NCI-H82 (cell line): ENCODE measurements at places on chromosomes 16 and 17.
A peak's percentile ranks its signal among the peaks of the same experiment; 100 is the strongest.

- peak; percentile 78 for DNase-seq
Observed at GRCh38 chr17:82213251-82214011, 789 bp upstream of the CCDC57 start.

DNA sequence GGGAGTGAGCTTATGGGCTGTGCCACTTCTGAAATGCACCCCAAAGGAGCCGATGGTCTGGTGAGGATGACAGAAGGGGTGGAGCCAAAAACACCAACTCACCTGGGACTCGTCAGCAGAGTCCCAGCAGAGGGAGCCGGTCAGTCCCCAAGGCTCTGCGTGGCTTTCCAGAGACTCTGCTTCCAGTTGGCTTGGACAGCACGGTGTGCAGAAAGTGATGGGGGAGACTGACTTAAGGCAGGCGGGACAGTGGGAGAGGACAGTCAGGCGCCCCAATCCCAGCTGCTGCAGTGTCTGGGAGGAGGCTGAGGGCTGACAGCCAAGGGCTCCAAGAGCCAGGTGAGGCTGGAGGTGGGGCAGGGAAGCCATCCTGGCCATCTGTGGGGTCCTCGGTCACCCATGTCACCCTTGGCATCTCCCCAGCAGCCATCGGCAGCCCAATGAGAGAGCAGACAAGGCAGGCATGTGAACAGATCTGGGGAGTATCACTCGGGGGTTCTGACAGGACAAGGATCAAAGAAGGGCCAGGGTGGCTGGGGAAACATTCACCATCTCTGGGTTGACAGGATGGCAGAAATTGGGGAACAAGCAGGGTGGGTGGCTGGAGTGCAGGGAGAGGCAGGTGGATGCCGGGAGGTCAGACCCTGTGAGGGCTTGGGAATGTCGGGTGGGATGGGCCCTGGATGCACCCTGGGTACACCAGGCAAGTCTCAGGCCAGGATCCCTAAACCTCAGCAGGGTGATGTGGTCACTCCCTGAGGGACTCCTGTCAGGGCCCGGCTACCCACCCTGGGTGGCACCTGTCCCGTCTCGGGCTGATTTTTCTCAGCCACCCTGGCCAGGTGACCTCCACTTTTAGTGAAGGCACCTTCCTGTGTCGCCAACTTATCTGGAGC is 8.9 kb upstream of the KRTAP17-1 start:
- no peak for DNase-seq

GRCh38 chr16:74990832-74991231 is 5.9 kb upstream of the WDR59 start:
- no peak for DNase-seq

- no peak for DNase-seq
Observed at GRCh38 chr17:60901242-60901641, 223.6 kb downstream of the BCAS3 start.

DNA sequence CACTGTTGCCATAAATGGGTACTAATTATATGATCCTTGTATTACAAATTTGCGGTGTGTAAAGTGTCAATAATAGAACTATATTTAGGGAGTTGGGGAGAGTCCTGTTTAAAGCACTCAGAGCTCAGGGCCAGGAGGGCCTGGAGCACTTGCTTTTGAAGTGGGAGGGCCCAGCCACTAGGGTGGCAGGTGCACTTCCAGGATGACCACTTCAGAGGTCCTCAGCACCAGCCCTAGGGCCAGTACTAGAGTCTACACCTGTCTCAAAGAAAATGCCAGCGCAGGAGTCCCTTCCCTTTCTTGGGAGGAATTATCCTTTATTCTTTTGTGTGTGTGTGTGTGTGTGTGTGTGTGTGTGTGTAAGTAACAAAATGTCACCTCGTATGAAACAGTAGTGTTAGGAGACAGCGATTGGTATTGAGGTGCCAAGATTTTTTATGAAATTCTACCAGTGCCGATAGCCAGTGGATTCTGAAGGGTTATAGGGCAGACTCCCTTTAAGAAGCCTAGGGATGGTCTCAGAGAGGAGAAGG is 31.9 kb downstream of the MYO18A start:
- DNase-seq: no peak

GRCh38 chr16:28172336-28172735 is 39.4 kb downstream of the XPO6 start:
- no peak for DNase-seq

DNA sequence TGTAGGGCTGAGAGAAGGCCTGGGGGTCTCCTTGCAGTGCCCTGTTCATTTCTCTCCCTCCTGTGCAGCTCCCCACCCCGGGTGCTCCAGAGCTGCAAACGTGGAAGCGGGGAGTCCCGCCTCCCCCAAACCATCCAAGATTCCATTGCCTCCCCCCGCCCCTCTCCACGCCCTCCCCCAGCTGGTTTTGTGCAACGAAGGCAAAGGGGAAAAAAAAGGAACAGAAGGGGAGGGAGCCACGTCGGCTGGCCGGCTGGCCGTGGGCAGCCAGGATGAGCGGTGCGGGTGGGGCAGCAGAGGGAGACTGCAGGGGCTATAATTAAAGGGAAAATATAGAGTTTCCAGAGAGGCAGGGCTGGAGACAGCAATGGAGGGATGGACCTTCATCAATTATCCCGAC is 1.7 kb upstream of the COL1A1 start:
- DNase-seq: no peak

DNA sequence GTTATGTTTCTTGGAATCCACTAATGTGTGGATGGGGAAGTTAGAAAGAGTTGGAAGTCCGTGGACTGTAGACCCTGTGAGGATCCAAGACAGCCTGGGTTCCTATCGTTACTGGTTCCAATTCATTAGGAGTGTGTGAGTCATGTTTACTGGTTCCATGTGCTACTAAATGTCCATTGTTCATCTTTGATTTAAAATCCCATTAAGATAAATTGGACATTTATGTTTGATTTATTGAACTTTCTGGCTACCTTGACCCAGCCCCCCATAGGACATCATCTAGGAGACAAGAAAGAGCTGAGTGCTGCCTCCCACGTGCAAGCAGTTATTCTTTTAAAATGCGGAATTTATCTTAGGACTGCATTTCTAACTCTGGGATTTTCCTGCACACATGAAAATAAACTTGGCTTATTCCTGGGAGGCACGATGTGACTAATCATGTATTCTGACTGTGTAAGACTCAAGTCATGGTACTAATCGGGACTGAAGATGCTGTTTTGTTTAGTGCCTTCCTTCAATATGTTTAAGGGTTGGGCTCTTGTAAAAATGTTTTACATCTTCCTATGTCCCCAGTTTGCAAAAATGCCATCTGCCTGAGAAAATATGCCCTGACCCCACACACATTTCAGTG is 53.4 kb downstream of the RGS9 start:
- DNase-seq: no peak

DNA sequence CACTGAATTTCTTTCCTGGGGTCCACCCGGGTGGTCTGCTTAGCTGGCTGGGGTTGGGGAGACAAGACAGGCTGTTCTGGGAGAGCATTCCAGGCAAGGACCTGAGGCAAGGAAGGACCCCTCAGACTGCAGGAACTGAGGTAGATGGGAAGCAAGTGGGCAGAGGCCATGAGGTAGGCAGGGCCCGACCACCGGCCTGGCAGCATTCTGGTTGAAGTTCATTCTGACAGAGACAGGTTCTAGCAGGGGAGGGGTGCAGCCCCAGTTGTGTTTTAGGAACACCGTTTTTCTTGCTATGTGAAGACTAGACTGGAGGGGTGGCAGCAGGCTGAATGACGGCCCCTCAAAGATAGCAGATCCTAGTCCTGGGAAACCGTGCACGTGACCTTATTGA is 17.5 kb downstream of the B9D1 start:
- no peak for DNase-seq

- DNase-seq: no peak
Observed at GRCh38 chr17:33525186-33525585, 232.1 kb upstream of the ASIC2 start.

GRCh38 chr17:67137026-67137370 is 92.6 kb downstream of the CACNG1 start:
- no peak for DNase-seq

GRCh38 chr17:48591255-48592056 is 1.4 kb upstream of the HOXB3 start:
- DNase-seq: no peak
